ENCODE measurements at places on chromosomes 13 and 19. TPM values are rescaled to one million over a fixed set of nuclear protein-coding genes. Genes with fewer than 3 reads are reported as not detected.

Gene CGB5
- total RNA-seq: 5.7 TPM

Gene ZIM2
- total RNA-seq: not detected

Gene SPACA4
- not detected for total RNA-seq

- DNase-seq: peak; percentile 82
These were observed at the start of gene CCDC106 for GRCh38 chr19:55647732-55648584. CCDC106 (plus strand) TSS chr19:55648212; CDS start chr19:55649047, 835 bp downstream.

Gene ZNF730
- total RNA-seq: 8.5 TPM

DNA sequence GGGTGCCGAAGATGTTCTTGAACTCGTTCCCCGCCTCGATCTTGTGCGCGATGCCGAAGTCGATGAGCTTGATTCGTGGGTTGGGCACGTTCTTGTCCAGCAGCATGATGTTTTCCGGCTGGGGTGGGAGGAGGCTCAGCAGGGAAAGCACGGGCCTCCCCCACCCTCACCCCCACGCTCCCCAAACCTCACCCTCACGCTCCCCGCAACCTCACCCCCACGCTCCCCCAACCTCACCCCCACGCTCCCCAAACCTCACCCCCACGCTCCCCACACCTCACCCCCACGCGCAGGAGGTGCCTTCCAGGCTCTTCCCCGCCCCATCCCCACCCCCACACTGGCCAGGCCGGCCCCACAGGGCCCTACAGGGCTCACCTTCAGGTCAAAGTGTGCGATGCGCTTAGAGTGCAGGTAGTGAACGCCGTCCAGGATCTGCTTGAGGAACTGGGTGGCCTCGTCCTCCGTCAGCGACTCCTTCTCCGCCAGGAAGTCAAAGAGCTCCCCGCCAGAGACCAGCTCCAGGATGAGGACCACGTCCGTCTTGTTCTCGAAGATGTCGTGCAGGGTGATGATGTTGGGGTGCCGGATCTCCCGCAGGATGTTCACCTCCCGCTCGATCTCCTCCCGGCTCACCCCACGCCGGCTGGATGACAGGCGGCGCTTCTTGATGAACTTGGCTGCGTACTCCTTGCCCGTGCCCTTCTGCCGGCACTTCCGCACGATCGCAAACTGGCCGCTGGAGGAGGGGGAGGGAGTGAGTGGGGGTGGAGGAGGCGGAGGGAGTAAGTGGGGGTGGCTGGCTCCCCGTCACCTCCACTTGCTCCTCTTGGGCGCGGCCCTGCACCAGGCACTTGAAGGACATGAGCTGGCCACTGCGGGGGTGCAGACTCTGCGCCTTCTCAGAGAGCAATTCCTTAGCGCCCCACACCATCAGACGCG is 6.4 kb downstream of the DAPK3 start:
- no peak for DNase-seq

DNA sequence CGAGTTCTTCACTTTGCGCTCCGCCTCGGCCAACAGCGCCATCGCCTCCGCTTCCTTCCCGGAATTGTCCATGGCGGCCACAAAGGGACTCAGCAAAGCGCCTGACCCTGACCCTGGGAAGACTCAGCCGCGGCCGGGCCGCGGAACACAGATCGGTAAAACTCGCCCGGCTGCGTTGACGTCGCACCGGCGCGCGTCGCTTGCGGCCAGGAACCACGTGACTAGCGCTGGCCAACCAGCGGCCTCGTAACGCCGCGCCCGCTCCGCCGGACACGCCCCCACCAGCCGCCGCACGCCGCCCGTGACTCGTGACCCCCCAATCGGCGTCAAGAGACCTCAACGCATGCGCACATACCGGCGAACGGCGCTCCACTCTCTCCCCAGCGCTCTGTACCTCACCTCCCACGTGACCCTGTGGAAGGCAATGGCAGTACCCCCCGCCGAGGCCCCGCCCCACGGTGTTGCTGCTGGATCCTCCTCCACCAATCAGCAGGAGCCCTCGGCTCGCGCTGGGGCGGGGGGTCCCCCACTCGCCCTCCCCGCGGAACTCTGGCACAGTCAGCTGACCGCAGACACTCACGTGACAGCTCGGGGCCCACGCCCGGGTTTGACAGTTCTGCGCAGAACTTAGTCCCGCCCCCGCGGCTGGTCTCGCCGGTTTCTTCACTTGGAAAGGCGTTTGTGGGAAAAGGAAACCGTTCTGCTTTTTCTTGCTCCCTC is at the start of gene NAPA:
NAPA (minus strand) TSS at position 195 of the 720 bp plus-strand sequence; CDS start at position 72, 123 bp downstream.
- peak; percentile 100 for DNase-seq

- no peak for DNase-seq
These were observed 453.7 kb downstream of the GPC6 start for GRCh38 chr13:93680329-93680728.

DNA sequence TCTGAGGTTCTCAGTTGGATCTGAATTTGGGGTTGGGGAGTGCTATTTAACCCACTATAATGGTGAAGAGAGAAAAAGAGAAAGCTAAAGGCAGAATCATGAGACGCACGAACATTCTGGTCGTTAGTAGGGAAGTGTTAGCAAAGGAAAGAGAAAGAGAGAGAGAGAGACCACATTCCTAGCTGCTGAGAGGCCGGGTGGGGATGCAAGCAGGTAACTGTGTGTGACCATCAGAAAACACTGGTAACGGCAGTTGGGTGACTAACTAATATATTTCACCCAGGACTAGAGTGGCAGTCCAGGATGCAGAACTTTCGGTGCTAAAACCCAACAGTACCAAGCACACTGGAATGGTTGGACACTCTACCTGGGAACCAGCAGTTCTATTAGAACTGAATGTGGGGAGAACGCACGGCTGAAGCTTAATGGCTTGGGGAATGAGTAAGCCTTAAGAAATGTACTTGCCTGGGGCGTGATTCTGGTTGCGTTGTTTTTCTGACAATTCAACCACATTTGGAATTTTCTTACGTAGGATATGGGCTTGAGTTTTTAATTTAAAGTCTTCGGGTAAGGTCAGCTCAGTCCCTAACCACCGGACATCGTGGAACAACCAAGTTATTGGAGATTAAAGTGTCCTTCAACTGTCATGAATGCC is 130.2 kb downstream of the DNAJC15 start:
- DNase-seq: peak; percentile 57

Gene ICAM5
- 5.7 TPM for total RNA-seq

Measured in mesothelial cell of epicardium (in vitro differentiated cells).